NCI-H446 treated with DMSO at 0.1 percent for 48 hours (cell line): ENCODE measurements at places on chromosomes 6 and 20.

DNA sequence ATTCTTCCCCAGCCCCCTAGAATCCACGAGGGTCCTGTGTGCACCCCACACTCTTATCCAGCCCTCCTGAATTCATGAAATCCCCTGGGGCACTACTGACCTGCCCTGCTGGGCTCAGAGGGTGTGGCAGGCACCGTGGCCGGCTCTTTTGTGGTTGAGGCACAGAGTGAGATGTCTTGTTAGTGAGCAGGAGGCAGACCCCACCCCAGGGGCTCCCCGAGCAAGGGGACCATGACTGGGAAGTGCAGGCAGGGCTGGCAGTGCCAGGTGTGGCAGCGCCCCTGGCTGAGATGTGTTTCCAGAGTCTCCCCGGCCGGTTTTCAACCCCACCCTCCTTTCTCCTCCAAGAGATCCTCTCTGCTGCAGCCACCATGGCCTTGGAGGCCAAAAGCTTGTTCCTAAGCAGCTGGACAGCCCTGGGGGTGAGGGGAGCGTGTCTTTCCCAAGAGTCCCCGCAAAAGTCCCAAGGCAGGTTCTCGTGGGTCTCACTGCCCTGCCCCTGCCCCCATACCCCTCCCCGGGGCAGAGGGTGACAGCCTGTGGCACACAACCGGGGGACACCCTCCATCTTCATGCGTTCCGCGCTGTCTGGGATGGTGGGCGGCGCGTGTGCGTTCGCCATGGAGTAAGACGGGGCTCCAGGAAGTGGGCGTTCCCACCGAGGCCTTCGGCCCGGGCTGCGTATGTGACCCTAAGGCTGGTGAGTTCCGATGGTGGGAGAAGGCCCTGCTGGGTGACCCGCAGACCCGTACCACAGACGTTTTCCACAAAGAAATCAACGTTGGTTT lies 208.9 kb downstream of the TAF4 start:
- no peak for DNase-seq

GRCh38 chr6:111472933-111473435 lies 10.0 kb downstream of the REV3L start:
- DNase-seq, result no peak

- no peak for DNase-seq
Measured at GRCh38 chr6:157289764-157290163, 33.6 kb downstream of the TMEM242 start.

DNA sequence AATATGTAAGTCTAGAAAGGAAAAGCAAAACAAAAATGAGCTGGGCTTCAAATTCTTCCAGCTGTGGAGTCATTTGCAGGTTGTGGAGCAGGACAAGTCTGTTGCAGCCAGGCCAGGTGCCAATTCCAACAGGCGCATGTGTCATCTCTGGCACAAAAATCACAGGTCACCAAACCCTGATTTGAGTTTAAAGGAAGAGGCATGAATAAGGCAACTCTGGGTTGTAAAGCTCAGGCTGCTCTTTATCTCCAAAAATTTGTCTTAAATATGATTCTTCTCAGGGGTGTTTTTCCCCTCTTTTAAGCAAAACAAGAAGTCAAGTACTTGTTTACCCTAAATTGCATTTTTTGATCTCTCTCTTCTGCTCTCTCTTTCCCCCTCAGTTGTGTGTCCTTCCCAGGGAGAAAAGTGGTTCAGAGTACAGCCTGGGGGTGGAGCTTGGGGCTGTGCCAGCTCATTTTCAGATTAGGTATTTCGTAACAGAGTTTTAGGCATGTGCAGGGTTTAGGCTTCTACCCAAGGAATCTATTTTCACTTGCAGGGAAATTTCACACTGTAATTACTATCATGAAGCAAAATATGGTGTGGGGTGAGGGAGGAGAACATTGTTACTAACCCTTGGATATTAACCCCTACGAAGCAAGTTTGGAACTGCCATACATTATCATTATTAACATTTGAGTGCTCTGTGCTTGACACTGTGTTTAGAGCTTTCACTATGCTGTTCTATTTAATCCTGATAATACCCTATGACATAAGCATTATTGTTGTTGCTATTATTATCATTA lies 8.3 kb upstream of the NCOA3 start:
- peak; percentile 58 for DNase-seq

GRCh38 chr6:81682235-81682795 lies 70.2 kb downstream of the TENT5A start:
- DNase-seq, result no peak

DNA sequence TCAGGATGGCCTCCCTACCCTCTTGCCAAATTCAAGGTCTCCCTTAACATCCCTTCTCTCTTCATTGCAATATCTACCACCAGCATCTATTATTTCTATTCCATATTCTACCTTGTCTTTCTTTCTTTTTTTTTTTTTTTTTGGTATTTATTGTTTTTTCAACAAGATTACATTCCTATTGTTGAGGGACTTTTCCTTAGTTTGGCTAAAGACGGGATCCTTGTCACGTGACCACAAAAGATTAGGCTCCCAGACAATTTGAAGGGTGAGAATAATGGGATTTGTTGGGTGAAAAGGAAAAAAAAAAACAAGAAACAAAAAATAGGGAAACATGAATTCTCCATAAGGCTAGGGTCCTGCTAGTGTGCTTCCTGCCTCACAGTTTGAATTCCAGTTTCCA lies 124.3 kb upstream of the MCHR2 start:
- DNase-seq, result no peak

GRCh38 chr20:61753316-61753942 lies 312.3 kb downstream of the TAF4 start:
- no peak for DNase-seq

- no peak for DNase-seq
Measured at GRCh38 chr20:10328897-10329255, 105.1 kb downstream of the MKKS start.

GRCh38 chr20:11728937-11729336 lies 188.8 kb upstream of the BTBD3 start:
- DNase-seq, result no peak

- DNase-seq, result no peak
Measured at GRCh38 chr6:150881911-150882481, 16.5 kb downstream of the MTHFD1L start.

- no peak for DNase-seq
Measured at GRCh38 chr20:14441201-14441600, 103.8 kb upstream of the FLRT3 start.

DNA sequence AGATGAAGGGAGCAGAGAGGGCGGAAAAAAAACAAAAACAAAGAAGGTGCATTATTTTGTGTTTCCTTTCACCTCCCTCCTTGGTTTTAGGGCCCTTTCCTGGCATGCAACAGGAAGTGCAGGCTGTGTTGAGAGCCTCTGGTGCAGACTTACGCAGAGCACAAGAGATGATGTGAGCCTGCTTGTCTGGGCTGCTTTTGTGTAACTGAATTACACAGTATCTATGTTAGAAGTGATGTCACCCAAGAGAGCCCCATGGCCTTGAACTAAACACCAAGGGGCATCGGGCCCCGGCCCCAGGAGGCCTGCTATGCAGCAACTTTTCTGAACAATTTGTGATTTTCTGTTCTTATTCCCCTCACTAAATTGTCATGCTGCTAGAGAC lies 25.5 kb downstream of the GNAS start:
- DNase-seq, result no peak

- DNase-seq, result no peak
Measured at GRCh38 chr20:57412347-57413029, 21.3 kb downstream of the RBM38 start.

- DNase-seq, result no peak
Measured at GRCh38 chr6:150196942-150197745, 54.3 kb downstream of the PPP1R14C start.

DNA sequence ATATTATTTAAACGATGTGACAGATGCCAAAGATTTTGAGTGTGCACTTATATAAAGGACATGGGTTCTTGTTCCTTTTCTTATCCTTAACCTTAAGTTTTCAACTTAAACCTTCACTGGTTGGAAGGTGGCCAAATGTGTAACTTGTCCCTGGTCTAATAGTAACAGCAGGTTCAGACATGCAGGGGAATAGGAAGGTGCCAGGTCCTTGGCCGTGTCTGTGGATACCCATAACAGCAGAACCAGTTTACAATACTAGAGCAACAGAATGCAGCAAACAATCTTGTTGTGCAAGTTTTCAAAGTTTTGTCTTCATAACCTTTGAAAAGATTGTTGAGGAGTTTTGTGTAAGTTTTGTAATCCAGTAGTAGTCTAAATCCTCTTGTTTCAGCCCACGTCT lies 4.4 kb downstream of the MYB start:
- DNase-seq, result no peak

DNA sequence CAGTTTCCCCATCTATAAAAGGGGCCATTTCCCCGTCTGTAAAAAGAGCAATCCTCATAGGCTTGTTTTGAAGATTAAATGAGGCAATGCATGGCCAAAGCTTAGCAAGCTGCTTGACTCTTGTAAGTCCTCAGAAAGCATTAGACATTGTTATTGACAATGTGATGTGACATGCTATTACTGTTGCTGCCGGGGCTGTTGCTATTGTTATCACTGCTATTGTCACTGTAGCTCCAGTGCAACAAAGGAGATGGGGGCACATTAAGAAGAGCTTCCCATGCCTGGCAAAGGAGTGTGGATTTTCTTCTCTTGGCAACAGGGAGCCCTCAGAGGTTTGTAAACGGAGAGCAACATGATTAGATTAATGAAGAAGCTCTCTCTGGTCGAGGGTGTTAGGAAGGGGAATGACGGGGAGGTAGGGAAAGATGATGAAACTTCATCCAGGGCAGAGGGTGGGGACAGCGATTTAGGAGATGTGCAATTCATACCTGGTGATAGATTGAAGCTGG lies 33.1 kb upstream of the FAM83D start:
- no peak for DNase-seq

GRCh38 chr6:4714961-4715501 lies 61.2 kb upstream of the CDYL start:
- no peak for DNase-seq

DNA sequence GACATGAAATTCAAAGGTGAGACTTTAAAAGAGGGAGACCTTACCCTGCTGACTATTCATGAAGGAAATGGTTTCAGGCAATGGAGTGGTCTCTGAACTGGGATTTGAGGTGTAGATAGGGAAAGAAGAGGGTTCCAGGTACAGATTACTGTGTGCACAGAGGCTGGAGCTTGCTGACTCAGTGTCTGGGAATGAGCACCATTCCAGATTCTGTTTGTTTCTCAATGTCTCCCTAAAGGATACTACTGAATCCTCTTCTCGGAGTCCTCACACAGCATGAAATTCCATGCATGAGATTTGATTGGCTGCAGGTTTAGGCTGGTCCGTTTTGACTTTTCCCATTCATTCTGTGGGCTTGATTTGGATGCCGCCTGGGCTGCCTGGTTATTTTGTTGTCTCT lies 49.0 kb downstream of the PPP1R14C start:
- no peak for DNase-seq

GRCh38 chr6:40391086-40391485 lies 196.1 kb downstream of the LRFN2 start:
- DNase-seq, result peak; percentile 59

DNA sequence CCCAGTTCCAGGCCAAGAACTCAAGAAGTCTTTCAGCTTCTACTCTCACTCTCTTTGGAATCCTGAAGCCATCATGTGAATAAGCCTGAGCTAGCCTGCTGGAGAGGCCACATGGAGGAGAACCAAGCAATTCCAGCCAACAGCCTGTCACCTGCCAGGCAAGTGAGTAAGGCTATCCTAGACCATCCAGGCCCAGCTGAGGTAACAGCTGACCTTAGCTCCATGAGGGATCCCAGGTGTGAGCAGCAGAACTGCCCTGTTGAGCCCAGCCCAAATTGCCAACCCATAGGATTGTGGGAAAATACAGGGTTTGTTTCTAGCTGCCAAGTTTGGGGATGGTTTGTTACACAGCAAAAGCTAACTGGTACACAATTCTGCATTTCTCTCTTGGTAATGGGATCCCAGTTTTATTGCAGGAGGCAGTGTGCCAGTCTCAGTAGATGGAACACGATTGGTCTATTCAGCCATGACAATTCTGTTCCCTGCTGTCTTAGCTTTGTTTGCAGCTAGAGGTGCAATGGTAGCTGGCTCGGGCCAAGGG lies 5.5 kb downstream of the SRXN1 start:
- no peak for DNase-seq
